ENCODE measurements at places on chromosomes 16 and 17.

DNA sequence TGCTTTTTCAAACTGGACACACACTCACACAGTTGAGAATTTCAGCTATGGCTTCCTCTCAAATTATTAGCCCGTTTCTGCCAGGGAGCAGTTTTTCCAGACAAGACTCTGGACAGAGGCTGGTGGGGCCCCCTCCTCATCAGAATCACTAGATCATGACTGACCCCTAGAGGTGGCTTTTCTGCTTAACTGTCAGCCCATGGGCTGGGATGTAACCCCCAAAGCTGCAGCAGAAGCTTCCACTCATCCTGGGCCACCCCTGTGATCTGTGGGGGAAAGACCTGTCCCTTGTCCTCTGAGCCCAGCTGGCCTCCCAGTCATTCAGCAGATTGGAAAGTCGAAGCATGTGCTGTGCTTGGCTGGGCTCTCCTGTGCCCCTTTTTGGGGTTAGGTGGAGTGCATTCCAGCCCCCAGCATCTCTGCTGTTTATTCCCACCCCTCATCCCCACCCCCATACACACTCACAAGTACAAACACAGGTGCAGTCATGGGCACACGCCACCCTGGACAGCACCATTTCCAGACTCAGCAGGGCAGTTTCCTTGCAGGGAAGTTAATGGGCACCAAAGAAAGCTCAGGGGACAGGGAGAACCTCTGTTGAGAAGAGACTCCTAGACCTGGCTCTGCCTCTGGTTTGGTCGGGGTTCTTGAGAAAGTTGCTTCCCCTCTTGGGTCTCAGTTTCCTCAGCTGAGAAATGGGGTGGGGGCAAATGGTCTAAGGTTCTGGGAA lies 77.6 kb upstream of the RBL2 start:
- no peak for DNase-seq

DNA sequence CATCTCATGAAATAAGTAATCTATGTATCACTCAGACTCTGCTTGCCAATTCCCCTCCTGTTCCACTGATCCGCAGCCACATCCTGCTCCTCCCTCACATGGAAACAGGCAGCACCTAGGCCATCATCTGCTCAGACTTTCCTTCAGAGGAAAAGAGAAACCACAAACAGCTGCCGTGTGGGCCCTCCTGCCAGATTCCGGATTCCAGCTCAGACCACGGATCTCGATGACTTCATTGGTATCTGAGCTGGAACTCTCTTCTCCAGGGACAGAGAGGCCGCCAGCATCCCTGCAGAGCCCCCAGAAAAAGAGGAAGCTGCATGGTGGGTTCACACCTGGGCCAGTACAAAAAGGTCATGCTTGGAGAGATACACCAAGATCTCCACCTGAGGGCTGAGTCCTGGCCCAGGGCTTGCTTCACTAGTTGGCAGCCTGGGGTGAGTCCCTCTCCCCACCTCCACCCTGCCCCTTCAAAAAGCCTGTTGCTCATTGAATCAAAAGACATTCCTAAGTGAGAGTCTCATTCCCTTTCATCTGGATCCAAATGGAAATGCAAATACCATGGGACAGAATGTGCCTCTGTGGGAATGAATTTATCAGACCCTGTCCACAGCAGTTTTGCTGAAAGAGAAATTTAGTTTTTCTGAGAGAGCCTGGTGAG lies 47.2 kb downstream of the HOXB1 start:
- DNase-seq, result peak; percentile 21

- no peak for DNase-seq
Measured at GRCh38 chr17:49338883-49339282, 23.2 kb downstream of the ZNF652 start.

DNA sequence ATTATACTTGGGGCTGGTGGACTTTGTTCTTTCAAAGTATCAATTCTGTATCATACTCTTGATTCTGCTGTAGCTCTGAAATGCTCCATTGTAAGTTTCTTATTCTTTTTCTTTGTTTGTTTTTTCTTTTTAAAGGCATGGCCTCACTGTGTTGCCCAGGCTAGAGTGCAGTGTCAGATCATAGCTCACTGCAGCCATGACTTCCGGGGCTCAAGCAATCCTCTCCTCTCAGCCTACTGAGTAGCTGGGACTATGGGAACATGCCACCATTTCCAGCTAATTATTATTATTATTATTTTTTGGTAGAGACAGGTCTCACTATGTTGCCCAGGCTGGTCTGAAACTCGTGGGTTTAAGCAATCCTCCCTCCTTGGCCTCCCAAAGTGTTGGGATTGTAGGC lies 38.9 kb upstream of the METTL9 start:
- DNase-seq, result no peak

DNA sequence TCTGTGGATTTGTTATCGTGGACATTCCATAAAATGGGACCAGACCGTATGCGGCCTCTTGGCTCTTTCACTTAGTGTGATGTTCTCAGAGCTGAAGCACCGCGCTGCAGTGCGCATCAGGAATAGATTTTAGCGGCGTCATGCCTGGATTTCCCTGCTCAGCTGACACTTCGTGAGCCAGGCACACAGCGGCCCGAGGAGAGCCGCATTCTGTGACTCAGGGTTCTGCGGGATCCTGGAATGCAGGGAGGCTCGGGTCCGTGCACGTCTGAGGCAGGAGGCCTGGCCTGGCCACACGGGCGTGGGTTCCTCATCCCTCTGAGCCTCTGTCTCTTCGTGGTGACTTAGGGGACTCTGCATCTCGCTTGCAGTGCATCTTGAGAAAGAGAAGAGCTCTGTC lies 13.4 kb downstream of the CBFA2T3 start:
- no peak for DNase-seq

GRCh38 chr17:33968350-33969044 lies 286.6 kb upstream of the CCL2 start:
- DNase-seq, result no peak

GRCh38 chr16:73171901-73172240 lies 123.9 kb upstream of the ZFHX3 start:
- no peak for DNase-seq

GRCh38 chr16:81123092-81123852 lies 27.1 kb upstream of the GCSH start:
- DNase-seq, result no peak

DNA sequence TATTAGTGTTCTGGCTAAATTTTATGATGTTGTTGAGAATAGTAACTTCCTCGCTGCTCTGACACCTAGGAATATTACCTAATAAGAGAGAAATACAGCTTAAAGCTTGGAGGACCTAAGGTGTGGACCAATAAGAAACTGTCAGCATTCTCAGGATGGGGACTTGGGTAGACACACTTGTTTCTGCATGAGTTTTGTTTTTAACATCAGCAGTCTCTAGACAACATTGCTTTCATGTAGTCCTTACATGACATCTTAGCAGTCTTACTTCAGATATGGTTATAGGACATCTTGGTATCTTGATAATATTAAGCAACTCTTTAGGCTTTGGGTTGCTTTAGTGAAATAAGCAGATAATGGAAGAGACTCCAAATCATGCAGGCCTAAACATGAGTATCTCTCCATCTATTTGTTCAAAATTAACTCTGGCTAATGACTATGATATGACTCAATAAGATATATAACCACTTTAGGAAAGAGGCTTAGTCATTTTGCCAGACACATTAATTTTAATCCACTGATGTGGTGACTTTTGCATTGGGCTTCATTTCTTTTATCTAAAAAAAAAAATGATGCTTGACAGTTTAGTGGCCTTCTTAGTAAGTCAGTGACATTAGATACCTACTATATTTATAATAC lies 84.5 kb downstream of the WNT3 start:
- DNase-seq, result no peak

DNA sequence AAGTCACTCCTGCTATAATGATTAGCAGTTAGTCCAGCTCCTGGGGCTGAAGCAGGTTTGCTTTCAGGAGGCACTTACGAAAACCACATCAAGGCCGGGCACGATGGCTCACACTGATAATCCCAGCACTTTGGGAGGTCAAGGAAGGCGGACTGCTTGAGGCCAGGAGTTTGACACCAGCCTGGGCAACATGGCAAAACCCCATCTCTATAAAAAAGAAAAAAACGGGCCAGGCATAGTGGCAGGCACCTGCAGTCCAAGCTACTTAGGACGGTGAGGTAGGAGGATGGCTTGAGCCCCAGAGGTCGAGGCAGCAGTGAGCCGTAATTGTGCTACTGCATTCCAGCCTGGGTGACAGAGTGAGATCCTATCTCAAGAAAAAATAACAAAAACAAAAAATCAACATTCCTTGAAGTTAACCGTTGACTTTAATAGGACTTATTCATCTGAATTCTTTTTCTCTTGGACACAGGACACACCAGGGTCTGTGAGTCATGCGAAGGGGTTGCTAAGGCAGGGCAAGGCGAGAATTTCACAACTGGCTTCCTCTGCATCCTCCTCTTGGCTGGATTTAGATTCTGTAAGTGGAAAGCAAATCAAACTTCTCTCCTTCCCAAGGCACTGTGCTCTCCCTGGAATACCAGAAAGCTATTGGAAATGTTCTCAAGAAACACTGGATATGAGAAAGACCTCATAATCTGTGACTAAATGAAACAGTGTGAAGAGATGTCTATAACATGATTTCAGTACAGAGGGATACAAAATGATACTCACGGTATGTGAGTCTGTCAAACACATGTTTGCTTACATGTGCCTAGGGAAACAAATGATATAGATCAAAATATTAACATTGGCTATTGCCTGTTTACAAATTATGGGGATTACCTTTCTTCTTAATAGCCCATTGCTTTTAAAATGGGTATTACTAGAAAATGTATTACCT lies 99.5 kb downstream of the SYCE1L start:
- no peak for DNase-seq

GRCh38 chr17:74585711-74586110 lies 6.4 kb downstream of the CD300LD start:
- no peak for DNase-seq

DNA sequence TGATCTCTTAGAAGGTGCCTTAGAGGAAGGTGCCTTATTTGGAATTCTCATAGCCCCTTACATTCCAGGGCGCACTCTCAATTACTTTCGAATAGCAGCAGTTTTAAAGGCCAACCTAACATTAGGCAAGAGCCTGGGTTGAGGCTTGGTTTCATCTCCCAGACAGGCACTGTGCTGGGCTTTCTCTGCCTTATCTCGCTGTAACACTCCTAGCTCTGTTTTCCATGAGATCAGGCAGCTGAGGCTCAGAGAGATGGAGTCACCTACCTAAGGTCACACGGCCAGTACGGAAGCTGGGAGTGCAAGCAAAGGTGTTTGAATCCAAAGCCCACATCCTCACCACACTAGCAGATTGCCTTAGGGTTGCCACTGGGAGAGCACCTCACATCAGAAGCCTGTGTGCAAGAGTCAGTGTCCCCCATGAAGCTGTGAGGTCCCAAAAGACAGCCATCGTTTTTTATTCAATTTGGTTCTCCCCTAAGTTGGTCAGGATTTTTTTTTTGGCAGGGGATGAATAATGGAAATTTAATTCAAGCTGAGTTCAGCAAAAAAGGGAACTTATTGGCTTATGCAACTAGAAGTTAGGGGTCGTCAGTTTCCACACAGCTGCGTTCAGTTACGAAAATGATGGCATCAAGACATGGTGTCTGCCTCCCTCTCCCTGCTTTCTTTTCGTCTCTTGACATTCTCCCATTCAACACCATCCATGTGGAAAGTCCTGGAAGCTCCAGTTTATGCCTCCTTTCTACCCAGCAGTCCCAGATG lies 206.4 kb downstream of the KATNIP start:
- DNase-seq, result no peak

GRCh38 chr16:73921295-73921694 lies 375.3 kb upstream of the PSMD7 start:
- DNase-seq, result no peak

- DNase-seq, result peak; percentile 6
Measured at GRCh38 chr16:84360170-84360569, 8.2 kb upstream of the ATP2C2 start.

DNA sequence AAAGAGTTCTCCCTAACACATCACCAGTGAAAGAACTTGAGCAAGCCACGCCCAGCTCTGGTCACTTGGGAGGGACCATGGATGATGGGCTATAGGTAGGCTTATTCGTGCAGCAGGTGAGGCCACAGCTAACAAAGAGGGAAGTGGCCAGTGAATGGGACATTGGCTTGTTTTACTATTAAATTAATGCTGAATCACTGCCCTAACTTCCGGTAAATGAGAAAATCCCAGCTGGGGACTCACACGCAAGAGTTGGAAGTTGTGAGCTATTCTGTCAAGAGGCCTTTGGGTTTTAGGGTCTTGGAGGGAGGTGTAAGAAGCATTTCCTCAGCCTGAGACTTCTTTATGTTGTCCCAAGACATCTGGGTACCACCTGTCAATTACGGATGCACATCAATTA lies 315.3 kb downstream of the XYLT1 start:
- no peak for DNase-seq

GRCh38 chr17:82358465-82359350 lies at the start of gene TEX19:
Gene TEX19, plus strand, starts transcription at chr17:82359247. Its CDS starts 2,904 bp downstream, at chr17:82362151.
- DNase-seq, result no peak

DNA sequence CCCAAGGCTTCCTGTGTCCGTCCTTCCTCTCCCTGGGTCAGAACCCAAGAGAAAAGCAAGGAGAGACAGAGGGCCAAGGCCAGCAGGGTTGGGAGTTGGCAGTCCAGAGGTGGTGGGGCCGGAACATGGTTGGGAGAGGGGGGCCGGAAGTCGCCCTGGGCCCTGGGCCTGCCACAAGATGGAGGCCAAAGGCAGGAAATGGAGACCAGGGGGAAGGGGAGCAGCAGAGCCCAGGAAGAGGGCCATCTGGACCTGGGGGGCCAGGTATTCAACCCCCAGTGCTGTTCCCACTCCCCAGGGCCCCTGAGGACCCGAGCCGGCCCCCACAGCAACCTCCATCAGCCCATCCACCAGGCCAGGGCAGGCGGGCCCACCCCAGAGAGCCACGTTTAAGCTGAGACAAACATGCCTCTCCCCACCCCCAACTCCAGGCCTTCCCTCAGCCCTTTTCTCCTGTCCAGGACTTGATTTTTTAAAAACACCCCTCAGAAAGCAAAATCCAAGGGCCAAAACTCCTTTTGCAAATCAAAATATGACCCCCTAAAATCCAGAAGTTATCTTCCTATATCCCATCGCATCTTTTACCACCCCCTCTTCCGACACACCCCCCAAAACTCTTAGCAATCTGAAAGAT lies 4.4 kb upstream of the BCL6B start:
- DNase-seq, result no peak

DNA sequence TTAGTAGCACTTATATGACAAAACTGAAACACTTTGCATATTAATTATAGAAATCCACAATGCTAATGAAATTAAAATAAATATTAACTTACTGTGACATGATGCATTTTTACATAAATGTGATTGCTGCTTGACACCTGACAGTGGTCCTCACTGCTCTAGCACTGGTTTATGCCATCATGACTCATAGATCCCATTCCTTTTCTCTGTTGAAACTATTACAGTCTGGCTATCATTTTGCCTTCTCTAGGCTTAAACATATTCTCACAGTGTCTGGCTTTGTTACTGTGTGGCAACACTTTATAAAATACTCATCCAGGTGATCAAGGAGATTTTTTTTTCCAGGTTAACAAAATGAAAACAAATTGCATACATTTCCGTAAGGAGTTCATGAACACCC lies 108.0 kb downstream of the MRTFB start:
- no peak for DNase-seq

All from NCI-H2029 treated with DMSO at 0.1 percent for 48 hours (cell line).